Thymus (tissue), 14 donors: ENCODE measurements at places on chromosomes 16 and 17. TPM values are rescaled to one million over a fixed set of nuclear protein-coding genes. Genes with fewer than 3 reads are reported as not detected.

Gene CDT1
- 11.7 TPM for total RNA-seq

Gene FA2H
- total RNA-seq, result 2.0 TPM

DNA sequence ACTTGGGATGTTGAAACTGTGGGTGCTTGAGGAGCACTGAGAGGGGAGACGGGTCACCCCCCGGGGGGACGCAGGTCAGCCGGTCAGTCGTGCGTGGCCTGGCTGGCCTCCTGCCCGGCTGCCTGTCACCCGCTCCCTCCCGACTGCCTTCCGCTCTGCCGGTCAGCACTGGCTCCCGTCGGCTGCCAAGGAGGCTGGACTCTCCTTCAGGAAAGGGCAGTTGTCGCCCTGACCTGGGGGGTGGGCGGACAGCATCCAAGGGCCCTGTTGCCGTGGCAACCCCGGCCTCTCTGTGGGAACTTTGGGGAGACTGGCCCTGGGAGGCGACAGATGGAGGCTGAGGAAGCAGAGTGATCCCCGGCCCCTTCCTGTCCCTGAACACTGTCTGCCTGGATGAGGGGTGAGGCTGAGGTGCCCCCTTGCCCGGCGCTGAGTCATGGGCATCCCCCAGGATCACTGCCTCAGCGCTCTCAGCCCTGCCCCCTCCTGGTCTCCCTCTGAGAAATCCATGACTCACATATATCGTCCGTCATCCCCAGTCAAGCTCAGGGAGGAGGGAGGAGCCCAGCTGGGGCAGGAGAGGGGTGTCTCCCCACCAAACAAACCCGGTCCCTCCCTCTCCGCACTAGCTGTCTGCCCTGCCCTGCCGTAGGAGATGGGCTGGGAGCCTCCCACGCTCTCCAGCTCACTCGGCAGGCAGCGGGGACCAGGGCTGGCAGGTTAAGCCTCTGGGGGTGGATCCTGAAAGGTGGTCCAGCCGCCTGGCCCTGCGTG, at the start of gene ADGRG1:
TSS of gene ADGRG1 (plus strand) at position 623 of the 774 bp plus-strand sequence. CDS start 21,658 bp downstream, outside the sequence.
- peaks cover 25% of the 10 kb centered on the region for H3K27me3 ChIP-seq
- H3K36me3 ChIP-seq, result no peaks in the 10 kb centered on the region
- DNase-seq, result no peak
- no peak within 1 kb of the TSS for H3K27ac ChIP-seq
- H3K4me3 ChIP-seq, result peak within 1 kb of the TSS; percentile 13

GRCh38 chr17:83099570-83100181, 20.3 kb downstream of the METRNL start:
- peaks cover 14% of the 10 kb centered on the region for H3K4me1 ChIP-seq
- no peak overlapping the region for H3K4me3 ChIP-seq
- H3K27me3 ChIP-seq, result peaks cover 57% of the 10 kb centered on the region
- peak overlapping the region; percentile 42 for H3K27ac ChIP-seq

Gene DLX3
- 0.09 TPM for total RNA-seq

- H3K4me3 ChIP-seq, result no peak overlapping the region
- H3K27me3 ChIP-seq, result no peaks in the 10 kb centered on the region
- no peaks in the 10 kb centered on the region for H3K36me3 ChIP-seq
- no peak for DNase-seq
- H3K4me1 ChIP-seq, result no peaks in the 10 kb centered on the region
- no peak overlapping the region for H3K27ac ChIP-seq
Measured at GRCh38 chr16:12308060-12308459, 331.5 kb downstream of the SNX29 start.

Gene ATP2C2
- total RNA-seq, result 0.38 TPM

Gene WSCD1
- 5.1 TPM for total RNA-seq

DNA sequence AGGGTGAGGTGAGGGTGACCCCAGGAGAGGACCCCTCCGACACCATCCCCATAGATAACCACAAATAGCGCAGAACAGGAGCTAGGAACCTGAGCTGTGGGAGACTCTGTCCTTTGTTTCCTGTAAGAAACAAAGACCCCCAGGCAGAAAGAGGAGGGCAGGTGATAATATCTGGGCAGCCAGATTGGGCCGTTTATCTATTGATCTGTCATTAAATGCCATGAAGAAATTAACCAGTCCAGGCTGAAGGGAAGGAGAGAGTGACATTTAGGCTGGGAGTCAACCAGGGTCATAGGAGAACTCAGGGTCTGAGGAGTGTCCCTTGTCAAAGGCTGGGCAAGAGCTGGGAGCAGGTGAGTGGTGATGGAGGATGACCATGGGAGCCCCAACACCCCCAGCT, 157.8 kb downstream of the C16orf78 start:
- no peaks in the 10 kb centered on the region for H3K27me3 ChIP-seq
- peaks cover 9% of the 10 kb centered on the region for H3K4me1 ChIP-seq
- H3K4me3 ChIP-seq, result no peak overlapping the region
- no peak for DNase-seq

DNA sequence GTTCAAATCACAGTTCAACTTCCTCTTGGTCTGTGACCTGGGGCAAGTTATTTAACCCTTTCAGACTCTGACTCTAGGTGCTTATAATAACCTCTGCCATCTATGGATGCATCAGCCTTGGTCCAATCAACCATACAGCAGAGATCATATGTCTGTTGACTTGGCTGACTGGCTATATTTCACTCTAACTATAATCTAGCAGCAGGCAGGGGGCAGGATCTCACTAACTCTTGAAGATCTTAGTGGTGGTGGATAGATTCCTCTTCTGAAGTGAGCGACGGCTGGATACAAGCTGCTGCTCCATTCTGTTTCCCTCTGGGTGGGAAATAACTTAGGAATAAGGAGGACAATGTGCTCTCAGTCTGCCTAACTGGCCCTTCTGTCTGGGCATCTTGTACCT, 146.6 kb downstream of the SKAP1 start:
- DNase-seq, result no peak
- no peaks in the 10 kb centered on the region for H3K4me1 ChIP-seq
- H3K36me3 ChIP-seq, result no peaks in the 10 kb centered on the region

DNA sequence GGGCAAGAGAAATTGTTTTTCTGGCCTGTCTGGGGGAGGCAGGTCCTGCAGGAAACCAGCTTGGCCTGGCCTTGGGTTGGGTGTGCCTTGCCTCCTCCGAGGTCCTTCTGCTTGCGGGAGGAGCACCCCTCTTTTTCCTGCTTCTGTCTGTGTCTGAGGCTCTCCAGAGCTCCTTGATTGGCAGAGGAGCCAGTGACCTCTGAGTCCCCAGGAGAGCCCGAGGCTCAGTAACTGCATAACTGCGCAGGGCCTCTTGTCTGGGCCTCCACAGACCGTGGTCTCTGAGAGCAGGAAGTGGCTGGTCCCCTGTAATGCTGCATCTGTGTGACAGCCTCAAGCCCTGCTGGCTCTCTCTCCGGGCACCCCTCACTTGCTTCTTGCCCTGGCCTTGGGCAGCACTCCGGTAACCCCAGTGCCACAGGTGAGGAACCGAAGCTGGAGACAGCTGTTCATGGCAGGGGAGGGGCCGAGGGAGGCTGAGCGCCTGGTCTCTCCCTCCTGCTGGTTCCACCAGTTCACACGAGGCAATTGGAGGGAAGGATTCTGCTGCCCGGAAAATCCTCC, 1.6 kb downstream of the CAPN15 start:
- H3K36me3 ChIP-seq, result no peaks in the 10 kb centered on the region
- H3K4me3 ChIP-seq, result peak overlapping the region; percentile 87
- peaks cover 33% of the 10 kb centered on the region for H3K4me1 ChIP-seq
- H3K27me3 ChIP-seq, result no peaks in the 10 kb centered on the region
- H3K27ac ChIP-seq, result no peak overlapping the region

GRCh38 chr17:8520981-8521380, 85.3 kb downstream of the NDEL1 start:
- H3K36me3 ChIP-seq, result peaks cover 3% of the 10 kb centered on the region
- H3K27ac ChIP-seq, result no peak overlapping the region

Gene TSEN54
- total RNA-seq, result 36.3 TPM

DNA sequence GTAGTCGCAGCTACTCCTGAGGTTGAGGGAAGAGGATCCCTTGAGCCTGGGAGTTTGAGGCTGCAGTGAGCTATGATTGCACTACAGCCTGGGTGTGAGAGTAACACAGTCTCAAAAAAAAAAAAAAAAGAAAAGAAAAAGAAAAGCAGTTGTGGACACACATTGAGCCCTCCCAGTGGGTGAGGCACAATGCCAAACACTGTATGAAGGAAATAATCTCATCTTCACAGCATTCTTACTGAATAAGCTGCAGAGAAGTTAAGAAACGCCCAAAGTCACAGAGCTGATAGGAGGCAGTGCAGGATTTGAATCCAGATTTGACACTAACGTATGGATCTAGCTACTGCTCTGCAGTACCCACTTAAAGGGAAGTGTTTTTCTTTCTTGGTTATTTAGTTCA, 5.9 kb upstream of the LYZL6 start:
- H3K4me3 ChIP-seq, result no peak overlapping the region
- no peaks in the 10 kb centered on the region for H3K4me1 ChIP-seq
- no peak for DNase-seq
- H3K36me3 ChIP-seq, result no peaks in the 10 kb centered on the region
- no peaks in the 10 kb centered on the region for H3K27me3 ChIP-seq
- no peak overlapping the region for H3K27ac ChIP-seq

- no peaks in the 10 kb centered on the region for H3K4me1 ChIP-seq
- no peak overlapping the region for H3K4me3 ChIP-seq
- no peak overlapping the region for H3K27ac ChIP-seq
Measured at GRCh38 chr16:870856-871561, 70.5 kb upstream of the GNG13 start.

- H3K4me3 ChIP-seq, result no peak overlapping the region
- no peaks in the 10 kb centered on the region for H3K4me1 ChIP-seq
- no peaks in the 10 kb centered on the region for H3K27me3 ChIP-seq
- DNase-seq, result peak; percentile 10
- H3K36me3 ChIP-seq, result no peaks in the 10 kb centered on the region
Measured at GRCh38 chr17:26818736-26819135, 475.2 kb upstream of the WSB1 start.

DNA sequence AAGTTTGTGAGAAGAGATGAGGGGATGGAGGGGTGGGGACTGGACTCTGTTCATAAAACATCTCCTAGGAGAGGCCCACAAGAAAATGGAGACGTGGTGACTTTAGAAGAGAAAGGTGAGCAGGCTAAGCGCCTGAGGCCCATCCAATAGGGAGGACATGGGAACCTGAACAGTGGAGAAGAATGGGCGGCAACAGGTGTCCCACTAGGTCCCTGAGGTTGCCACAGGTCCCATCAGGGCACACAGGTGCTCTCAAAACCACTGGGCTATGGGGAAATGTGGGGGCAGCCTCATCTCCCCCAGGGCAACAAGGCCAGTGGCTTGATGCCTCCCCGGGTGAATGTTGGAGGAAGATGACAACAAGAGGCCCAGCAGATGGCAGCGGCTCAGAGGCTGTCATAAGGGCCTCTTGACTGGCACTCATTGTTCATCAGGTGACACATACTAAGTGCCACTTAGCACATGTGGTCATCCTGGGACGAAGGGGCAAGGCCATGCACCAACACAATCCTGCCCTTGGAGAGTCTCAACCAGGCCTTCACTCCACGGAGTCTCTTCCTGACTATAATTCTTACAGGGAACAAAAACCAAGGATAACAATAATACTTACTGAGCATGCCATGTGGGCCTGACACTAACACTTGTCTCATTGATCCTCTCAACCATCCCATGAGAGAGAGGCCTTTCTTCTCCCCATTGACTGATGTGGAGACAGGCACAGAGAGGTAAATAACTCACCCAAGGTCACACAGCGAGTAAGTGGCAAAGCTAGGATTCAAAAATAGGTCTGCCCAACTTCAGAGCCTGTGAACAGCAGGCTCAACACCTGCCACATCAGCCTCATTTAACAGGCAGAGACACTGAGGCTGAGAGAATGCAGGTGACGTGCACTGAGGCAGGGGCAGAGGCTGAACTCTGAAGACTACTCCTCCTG, 38.0 kb downstream of the CUEDC1 start:
- H3K4me1 ChIP-seq, result no peaks in the 10 kb centered on the region
- no peak for DNase-seq
- no peaks in the 10 kb centered on the region for H3K36me3 ChIP-seq

DNA sequence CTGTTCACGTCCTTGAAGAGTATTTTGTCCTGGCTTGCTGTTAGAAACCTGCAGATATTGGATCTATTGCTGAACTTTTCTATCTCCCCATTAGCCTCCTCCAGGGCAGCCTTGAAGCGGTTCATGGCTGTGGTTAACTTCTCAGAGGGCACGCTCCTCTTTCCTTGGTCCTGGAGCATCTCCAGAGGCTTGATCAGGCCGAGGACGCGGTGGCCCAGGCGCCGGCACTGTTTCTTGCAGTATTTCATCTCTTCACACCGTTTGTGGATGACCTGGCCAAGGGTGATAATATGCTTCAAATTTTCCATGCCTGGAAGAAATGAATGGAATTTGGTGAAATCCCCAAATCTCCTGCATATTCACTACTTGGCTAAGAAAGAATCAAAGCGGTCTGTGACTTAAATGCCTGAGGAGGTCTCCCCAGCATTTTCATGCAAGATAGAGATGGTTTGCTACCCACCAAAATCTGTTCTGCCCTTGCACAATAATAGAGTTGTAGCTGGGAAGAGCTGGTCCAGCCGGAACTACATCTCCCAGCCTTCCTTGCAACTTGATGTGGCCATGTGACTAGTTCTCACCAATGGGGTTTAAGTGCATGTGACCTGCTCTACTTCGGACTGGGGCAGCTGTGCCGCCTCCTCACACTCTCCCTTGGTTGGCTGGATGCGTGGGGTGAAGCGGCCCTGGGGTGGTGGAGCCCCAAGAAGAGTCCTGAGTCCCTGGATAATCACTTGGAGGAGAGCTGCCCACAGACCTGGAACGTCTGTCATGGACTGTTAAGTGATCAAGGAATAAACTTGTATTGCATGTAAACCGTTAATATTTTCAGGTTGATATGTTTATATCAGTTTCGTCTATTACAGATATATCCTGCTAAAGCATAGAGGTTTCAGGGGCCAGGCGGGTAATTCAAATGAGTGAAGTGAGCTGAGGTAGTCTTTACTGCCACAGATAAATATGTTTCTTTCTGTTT, 4.9 kb downstream of the MLKL start:
- H3K27ac ChIP-seq, result no peak overlapping the region
- H3K27me3 ChIP-seq, result no peaks in the 10 kb centered on the region
- no peaks in the 10 kb centered on the region for H3K36me3 ChIP-seq

GRCh38 chr17:1566505-1567199, 4.1 kb upstream of the PITPNA start:
- no peaks in the 10 kb centered on the region for H3K27me3 ChIP-seq
- no peak overlapping the region for H3K4me3 ChIP-seq
- H3K4me1 ChIP-seq, result peaks cover 9% of the 10 kb centered on the region

- H3K36me3 ChIP-seq, result peaks cover 3% of the 10 kb centered on the region
- H3K4me3 ChIP-seq, result no peak overlapping the region
- no peaks in the 10 kb centered on the region for H3K27me3 ChIP-seq
- DNase-seq, result no peak
- peaks cover 23% of the 10 kb centered on the region for H3K4me1 ChIP-seq
Measured at GRCh38 chr16:50155925-50156324, 2.8 kb downstream of the TENT4B start.

- no peaks in the 10 kb centered on the region for H3K27me3 ChIP-seq
- H3K4me1 ChIP-seq, result peaks cover 11% of the 10 kb centered on the region
- H3K4me3 ChIP-seq, result no peak overlapping the region
Measured at GRCh38 chr17:15456972-15457722, 10.3 kb downstream of the CDRT4 start.

DNA sequence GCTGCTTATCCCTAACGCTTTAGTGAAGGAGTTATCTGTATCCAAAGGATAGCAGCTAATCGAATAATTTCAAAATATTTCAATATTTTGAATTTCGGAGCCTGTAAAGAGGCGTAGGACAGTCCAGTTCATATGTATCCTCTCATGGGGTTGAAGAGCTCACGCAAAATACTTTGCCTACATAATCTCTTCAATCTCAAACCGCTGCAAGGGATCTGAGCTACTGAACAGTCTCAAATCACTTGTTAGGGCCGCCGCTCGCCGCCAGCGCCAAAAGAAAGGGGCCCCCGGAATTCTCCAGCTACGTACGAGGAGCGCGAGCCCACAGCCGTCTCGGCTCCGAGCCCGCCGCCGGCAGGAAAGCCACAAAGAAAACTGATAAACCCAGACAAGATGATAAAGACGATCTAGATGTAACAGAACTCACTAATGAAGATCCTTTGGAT, 601 bp upstream of the RFWD3 start:
- H3K27ac ChIP-seq, result peak overlapping the region; percentile 52
- H3K27me3 ChIP-seq, result no peaks in the 10 kb centered on the region
- peaks cover 28% of the 10 kb centered on the region for H3K4me1 ChIP-seq
- H3K36me3 ChIP-seq, result peaks cover 30% of the 10 kb centered on the region
